ENCODE measurements at places on chromosomes 1 and 21. TPM values are rescaled to one million over a fixed set of nuclear protein-coding genes. Genes with fewer than 3 reads are reported as not detected.

The ADGRL2 gene
- 52.5 TPM for total RNA-seq

The TAS1R1 gene
- total RNA-seq, result not detected

The SH2D5 gene
- total RNA-seq, result not detected

GRCh38 chr1:154735804-154736168, 127.8 kb upstream of the ADAR start:
- H3K4me3 ChIP-seq, result no peak overlapping the region
- no peaks in the 10 kb centered on the region for H3K27me3 ChIP-seq
- no peak for DNase-seq
- no peaks in the 10 kb centered on the region for H3K36me3 ChIP-seq

DNA sequence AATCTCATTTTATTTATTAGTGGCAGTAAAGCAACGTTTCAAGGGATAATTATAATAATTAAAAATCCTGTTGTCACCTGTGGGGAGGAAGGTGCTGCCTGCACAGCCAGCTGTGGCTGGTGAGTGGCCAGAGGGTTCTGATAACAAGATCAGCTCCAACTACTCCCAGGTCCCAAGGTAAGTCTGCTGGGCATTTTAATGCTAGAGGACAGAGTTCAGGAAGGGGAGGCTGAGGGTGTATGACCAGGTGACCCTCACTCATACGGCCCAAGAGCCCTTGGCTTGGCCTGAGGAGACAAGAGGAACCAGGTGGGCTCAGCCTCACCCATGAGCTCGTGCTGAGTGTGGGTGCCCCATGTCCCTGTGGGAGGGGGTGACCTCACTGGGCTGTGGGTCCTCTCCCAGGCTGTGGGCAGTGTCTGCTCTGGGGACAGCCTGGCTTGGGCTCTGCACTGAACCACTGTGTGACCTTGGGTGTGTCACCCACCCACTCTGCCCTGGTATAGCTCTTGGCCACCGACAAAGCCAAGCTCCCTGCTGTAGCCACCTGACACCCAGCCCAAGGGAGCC, 223.8 kb downstream of the PTPRU start:
- no peaks in the 10 kb centered on the region for H3K36me3 ChIP-seq
- H3K4me1 ChIP-seq, result no peaks in the 10 kb centered on the region

- no peaks in the 10 kb centered on the region for H3K36me3 ChIP-seq
- H3K27ac ChIP-seq, result no peak overlapping the region
- H3K4me3 ChIP-seq, result no peak overlapping the region
- DNase-seq, result no peak
These were observed 107.0 kb downstream of the RHOU start for GRCh38 chr1:228842094-228842775.

- peaks cover 22% of the 10 kb centered on the region for H3K4me1 ChIP-seq
- peaks cover 46% of the 10 kb centered on the region for H3K27me3 ChIP-seq
- DNase-seq, result peak; percentile 48
- no peak overlapping the region for H3K4me3 ChIP-seq
- no peak overlapping the region for H3K27ac ChIP-seq
These were observed 3.3 kb downstream of the NCMAP start for GRCh38 chr1:24558902-24559791.

- H3K4me1 ChIP-seq, result no peaks in the 10 kb centered on the region
- H3K27me3 ChIP-seq, result no peaks in the 10 kb centered on the region
- H3K4me3 ChIP-seq, result no peak overlapping the region
- H3K27ac ChIP-seq, result no peak overlapping the region
These were observed 305.4 kb downstream of the GRIK1 start for GRCh38 chr21:29634418-29634817.

GRCh38 chr1:42765832-42766740, 742 bp downstream of the P3H1 start:
- peak overlapping the region; percentile 93 for H3K27ac ChIP-seq
- H3K4me3 ChIP-seq, result peak overlapping the region; percentile 87
- no peaks in the 10 kb centered on the region for H3K27me3 ChIP-seq
- H3K4me1 ChIP-seq, result peaks cover 69% of the 10 kb centered on the region
- DNase-seq, result peak; percentile 32

GRCh38 chr1:14653461-14653960, 55.0 kb downstream of the KAZN start:
- no peaks in the 10 kb centered on the region for H3K36me3 ChIP-seq
- no peak for DNase-seq
- H3K4me1 ChIP-seq, result no peaks in the 10 kb centered on the region
- H3K4me3 ChIP-seq, result no peak overlapping the region

DNA sequence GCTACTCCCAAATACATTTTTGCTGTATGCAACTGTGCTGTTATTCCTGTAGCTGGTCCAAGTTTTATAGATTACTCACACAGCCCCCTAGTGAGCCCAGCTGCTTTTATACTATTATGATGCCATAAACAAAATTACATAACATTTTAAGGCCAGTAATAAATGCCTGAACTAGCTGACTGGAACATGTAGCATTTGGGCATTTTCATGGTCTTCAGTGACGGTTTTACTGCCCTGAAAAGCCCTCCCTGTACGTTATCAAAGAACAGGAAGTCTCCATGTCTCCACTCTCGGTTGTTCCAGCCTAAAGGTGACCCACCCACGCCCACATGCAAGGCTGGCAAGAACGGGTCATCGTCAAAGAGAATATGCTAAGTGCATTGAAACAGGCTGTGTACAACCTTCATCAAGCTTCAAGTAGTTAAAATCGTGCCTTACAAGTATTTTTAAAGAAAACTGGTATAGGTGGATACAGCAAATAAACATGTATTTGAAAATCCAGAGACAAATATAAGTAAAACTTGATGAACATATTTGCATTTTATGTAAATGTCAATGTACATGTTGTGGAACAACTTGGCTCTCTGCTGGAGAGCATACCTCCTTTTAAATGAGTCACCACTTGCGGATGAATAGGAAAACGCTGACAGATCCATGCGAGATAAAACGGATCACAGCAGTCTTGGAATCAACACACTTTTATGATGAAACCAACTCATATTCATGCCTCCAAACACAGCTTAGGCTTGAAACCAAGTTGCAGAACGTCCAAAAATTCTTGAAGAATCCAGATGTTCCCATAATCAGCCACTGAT, 520.5 kb downstream of the SMYD3 start:
- H3K36me3 ChIP-seq, result no peaks in the 10 kb centered on the region
- H3K4me3 ChIP-seq, result no peak overlapping the region
- no peaks in the 10 kb centered on the region for H3K27me3 ChIP-seq
- DNase-seq, result no peak

DNA sequence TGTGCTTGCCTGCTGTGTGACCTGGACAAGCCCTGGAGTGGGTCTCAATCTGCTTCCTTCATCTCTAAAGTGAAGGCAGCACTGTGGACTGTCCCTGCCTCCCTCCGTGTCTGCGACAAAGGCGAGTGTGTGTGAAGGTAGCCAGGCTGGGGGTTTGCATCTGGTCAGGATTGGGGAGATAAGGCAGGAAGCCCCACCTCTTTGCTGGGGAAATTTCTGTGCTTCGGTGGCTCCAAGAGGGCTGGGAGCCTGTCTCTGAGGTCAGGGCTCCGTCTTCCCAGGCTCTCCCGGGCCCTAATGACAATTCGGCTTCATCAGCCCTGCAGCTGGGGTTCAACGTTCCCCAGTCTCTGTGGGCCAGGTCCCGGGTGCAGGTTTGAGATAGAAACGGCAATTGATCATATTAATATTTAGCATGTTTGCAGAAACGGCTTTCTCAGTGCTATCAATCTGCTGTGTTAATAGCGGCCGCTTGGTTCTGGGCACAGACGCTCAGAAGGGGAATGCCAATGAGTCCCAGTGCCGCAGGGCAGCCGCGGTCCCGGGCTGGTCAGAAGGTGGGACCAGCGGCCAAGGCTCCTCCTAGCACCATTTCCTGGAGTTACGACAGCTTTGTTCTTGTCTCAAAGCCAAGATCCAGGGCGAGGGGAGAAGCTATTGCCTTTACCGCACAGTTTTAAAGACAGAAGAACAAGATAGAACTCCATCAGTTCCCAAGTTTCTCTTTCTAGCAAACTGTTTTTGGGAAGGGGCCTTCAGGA, 105.7 kb downstream of the PRDM16 start:
- DNase-seq, result peak; percentile 69
- H3K4me3 ChIP-seq, result peak overlapping the region; percentile 39
- H3K27ac ChIP-seq, result peak overlapping the region; percentile 77
- H3K27me3 ChIP-seq, result peaks cover 11% of the 10 kb centered on the region
- no peaks in the 10 kb centered on the region for H3K36me3 ChIP-seq

GRCh38 chr1:45152126-45152525, 54.3 kb downstream of the ZSWIM5 start:
- no peaks in the 10 kb centered on the region for H3K4me1 ChIP-seq
- no peaks in the 10 kb centered on the region for H3K27me3 ChIP-seq
- no peak overlapping the region for H3K27ac ChIP-seq
- no peaks in the 10 kb centered on the region for H3K36me3 ChIP-seq
- no peak for DNase-seq

Data from left ventricle myocardium inferior (tissue), 1 donor.